ENCODE measurements at places on chromosomes 5 and 9.

GRCh38 chr9:69885474-69885929 is 64.9 kb downstream of the CFAP95 start:
- DNase-seq = no peak

- DNase-seq = no peak
Measured at GRCh38 chr9:135083241-135083810, 4.1 kb upstream of the OLFM1 start.

- DNase-seq = no peak
Measured at GRCh38 chr9:130996676-130997394, 12.1 kb upstream of the LAMC3 start.

GRCh38 chr5:60161340-60161934 is 267.9 kb upstream of the PDE4D start:
- no peak for DNase-seq

GRCh38 chr9:90773617-90774016 is 28.0 kb upstream of the SYK start:
- DNase-seq = no peak

DNA sequence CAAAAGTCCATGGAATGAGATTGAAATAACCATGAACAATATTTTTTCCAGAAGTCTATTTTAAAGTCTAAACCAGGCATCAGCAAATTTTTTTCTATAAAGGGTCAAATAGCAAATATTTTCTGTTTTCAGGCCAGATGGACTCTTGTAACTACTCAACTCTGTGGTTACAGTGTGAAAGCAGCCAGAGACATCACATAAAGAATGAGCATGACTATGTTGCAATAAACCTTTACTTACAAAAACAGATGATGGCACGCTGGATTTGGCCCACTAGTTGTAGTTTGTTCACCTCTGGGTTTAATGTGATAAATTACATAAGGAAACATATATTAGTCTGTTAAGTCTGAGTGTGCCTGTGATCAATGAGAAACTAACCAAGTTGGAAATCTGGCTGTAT is 319.2 kb downstream of the TRPM3 start:
- no peak for DNase-seq

DNA sequence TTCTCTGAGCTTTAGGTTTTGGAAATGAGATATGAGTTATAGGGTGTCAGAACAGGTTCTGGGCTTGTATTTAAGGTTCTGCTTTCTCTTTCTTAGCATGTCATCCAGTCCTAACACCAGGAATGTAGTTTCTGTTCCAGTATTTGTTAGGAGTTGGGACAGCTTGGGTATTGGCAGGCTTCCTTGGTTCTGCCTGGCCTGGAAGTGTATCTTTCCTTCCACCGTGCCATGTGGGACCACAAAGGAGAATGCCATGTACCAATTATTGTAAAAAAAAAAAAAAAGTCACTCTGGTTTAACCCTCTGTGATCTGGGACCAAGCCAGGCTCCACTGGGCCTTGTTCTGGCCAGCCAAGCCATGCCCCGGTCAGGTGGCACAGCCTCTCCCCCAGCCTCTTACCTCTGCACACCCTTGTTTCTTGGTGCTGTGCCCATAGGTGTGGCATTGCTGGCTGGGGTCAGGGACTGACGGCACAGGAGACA is 47.8 kb downstream of the ARHGAP26 start:
- DNase-seq = no peak

DNA sequence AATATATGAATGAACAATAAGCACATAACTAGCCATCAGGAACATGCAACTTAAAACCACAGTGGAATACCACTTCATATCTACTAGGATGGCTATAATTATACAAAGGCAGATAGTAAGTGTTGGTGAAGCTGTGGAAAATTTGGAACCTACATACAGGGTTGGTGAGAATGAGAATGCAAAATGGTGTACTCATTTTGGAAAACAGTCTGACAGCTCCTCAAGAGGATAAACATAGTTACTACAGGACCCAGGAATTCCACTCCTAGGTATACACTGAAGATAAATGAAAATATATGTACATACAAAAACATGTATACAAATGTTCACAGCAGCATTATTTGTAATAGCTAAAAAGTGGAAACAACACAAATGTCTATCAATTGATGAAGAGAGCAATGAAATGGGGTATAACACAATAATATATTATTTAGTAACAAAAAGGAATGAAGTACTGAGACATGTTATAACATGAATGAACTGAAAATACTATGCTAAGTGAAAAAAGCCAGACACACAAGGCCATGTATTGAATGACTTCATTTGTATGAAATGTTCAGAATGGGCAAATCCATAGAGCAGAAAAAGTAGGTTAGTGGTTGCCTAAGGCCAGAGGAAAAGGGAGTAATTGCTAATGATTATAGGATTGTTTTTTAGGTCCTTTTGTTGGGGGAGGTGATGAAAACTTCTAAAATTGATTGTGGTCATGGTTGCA is 31.2 kb upstream of the CDK5RAP2 start:
- DNase-seq = no peak

- DNase-seq = no peak
Measured at GRCh38 chr9:3993773-3994172, 306.1 kb downstream of the GLIS3 start.

GRCh38 chr9:83231039-83231438 is 168.1 kb upstream of the RASEF start:
- DNase-seq = no peak

All from stimulated activated naive CD4-positive, alpha-beta T cell treated with Interleukin-2 at 50 U/mL for 16 hours (primary cell).